Substantia nigra (tissue), 51 donors: ENCODE measurements at places on chromosomes 11 and 22.

GRCh38 chr11:119788911-119789560 is 60.0 kb upstream of the NECTIN1 start:
- no peak for DNase-seq

DNA sequence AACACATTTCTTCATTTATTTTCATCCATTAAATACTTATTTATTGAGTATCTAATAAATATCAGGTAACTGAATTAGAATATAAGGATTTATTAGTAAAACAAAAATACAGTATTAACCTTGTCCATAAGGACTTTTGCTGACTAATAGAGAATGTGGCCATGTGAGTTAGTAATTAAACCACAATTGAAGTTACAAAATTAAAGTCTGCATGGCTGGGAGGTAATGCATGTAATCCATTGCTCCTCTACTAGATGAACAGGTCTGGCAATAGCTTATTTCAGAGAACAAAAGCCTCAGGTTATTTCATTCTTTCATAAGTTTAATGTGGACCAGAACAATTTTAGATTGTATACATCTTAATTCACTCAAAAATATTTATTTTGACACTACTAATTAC is 9.9 kb upstream of the CARD18 start:
- DNase-seq = no peak

DNA sequence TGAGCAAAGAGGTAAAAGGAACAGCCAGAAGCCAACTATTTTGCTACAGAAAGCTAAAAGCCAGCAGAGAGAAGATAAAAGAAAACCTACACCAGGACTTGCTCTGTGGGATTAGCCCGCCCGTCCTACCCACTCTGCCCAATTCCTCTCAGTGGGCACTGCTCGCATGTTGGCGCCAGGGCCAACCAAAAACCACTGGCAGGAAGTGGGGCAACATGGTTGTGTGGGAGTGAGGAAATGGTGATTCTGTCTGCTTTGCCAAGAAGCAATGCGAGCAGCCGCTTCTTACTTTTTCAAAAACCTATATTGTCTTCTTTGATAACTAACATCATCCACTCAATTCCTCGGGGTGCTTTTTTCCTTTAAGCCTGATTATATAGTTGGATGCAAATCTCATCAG is 14.2 kb upstream of the APOA1 start:
- no peak for DNase-seq

GRCh38 chr11:45702511-45702910 is 37.1 kb upstream of the CHST1 start:
- DNase-seq = no peak

- no peak for DNase-seq
Observed at GRCh38 chr11:109862835-109863234, 230.4 kb upstream of the ZC3H12C start.

GRCh38 chr22:47228767-47229166 is 466.3 kb downstream of the TBC1D22A start:
- no peak for DNase-seq

GRCh38 chr11:63832336-63832735 is 6.6 kb upstream of the MARK2 start:
- DNase-seq = no peak

DNA sequence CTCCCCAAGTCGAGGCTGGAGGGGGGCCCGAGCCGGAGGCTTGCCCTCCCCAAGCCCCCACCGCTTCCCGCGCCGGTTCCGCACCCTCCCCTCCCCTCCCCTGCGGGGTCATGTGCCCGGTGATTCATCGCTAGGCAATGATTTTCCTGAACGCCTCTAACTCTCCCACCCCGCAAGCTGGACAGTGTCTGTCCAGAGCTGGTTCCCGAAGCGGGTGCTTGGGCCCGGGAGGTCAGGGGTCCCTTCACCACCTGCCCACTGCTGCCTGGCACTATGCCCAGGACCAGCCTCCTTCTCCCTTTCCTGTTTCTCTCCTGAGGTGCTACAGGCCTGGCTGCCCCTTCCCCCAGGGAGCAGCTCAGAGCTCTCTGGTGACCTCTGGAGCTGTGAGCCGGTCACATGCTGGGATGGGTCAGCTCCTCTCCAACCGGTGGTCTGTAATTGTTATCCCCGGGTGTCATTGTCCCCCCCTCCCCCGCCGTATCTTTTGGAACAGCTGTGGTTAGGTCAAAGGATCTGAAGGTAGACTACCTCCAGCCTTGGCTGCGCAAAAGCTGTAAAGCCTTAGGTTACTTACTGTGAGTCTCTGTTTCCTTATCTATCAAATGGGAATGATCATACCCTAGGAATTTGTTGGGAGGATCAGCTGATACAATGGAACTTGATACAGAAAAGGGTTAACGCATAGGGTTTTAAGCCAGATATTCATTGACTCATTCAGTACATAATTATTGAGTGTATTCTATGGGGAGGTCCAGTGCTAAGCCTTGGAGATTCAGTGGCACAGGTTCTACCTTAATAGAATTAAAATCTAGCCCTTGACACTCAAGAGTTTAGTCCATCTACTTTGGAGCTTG is 753 bp downstream of the STX3 start:
- DNase-seq = peak; percentile 48

- no peak for DNase-seq
Observed at GRCh38 chr22:42791721-42792452, 65.2 kb downstream of the ARFGAP3 start.
